ENCODE measurements at places on chromosomes 7 and 10.

DNA sequence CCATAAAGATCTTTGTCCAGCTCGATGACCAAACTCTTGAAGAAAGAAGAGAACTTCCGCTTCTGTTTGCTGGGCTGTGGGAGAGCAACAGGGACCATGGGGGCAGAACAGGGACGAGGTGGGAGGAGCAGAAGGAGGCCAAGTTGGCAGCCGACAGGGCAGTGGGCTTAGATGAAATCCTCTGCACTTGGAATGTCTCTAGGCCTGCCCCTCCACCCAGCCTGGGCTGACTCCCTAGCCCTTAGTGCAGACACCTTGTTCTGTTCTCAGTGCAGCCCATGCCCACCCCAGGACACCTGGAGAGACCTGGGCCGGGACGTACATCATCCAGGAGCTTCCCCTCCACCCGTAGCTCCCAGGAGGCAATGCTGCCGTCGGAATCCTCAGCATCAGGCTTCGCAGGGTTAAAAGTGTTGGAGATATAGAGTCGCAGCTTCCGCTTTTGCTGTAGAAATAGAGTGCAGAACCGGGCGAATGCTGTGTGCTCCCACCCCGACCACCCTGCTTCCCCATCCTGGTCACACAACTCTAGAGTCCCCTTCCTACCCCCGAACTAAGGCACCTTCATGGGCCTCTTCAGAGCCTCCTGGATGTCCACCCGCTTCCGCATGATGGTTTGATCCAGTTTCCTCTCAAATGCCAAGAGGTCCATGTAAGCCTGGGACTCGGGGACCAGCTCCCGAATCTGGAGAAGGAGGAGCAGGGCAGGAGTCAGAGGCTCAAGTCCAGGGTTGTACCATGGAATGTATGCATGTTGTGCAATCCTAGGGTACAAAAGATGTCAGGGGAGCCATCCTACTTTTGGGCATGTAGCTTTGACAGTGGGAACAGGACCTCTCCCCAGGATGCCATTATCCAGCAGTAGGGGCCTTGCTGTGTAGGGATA lies 6.1 kb downstream of the SMARCD3 start:
- DNase-seq: no peak

- DNase-seq: no peak
Measured at GRCh38 chr7:91164506-91164905, 99.7 kb upstream of the FZD1 start.

DNA sequence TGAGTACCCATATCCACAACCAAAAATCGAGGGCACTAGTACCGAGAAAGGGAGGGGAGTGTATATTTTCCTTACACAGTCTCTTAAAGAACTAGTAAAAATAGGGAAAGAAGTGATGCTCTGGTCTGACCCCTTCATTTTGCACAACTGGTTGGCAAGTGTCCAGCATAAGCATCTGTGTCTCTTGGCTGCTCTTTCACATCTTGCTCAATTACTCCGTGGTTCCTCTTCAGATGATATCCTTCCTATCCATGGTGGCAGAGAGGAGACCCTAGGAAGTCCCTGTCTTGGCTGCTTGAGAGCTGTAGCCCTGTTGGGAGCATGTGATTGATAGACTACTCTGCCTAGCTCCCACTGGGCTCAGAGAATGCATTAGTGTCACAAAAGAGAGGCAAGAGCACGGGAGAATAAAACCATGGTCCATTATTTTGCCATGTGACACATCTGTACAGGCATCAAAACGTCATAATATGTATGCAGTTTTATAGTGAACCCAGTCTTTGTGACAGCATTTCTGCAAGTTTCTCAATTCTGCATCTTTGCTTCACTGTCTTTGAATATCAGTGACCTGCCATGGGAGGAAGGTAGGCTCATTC lies 111.8 kb upstream of the ANKRD1 start:
- DNase-seq: peak; percentile 27

DNA sequence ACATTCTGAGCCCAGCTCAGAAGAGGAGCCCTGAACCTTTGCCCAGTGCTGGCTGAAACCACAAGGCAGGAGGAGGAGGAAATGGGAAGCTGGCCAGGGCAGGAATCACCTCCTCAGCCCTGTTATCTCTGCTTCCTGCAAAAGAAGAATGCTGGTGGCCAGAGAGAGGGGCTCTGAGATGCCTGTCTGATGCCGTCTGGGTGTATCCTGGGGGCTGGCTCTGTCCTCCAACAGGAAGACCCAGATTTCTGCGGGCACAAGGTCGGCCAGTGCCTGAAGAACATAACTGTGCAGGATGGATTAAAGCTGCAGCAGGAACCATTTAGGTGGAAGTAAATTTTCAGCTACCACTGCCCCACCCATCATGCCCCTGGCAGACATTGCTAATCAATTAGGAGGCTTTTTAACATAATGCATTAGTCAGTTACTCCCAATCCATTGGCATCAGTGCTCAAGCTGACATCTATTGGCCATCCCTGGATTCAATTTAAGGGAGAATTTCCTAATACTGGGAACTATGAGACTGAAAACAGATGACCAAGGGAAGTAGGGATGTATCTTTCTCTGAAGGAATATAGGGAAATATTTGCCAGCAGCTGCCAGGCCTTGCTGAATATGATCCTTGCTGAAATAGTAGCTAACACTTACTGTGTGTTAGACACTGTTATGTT lies 67.7 kb downstream of the COL13A1 start:
- peak; percentile 23 for DNase-seq

- no peak for DNase-seq
Measured at GRCh38 chr7:2197436-2198155, 35.1 kb downstream of the MAD1L1 start.

DNA sequence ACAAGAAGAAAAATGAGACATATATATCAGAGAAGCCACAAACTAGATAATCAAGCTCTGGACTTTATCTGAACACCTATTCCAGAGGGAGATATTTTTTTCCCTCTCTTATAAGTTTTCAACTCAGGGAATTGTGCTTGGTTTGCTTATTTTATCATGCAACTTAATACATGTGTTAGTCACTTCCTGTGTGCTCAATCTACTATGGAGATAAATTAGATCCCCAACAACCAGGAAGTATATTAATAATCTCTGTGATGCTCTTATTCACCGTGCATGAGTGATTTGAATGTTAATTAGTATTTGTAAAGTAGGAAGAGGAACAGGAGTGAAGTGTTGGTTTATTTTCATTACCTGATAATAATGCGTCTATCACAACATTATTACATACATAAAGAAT lies 38.8 kb upstream of the ZNF365 start:
- DNase-seq: no peak

DNA sequence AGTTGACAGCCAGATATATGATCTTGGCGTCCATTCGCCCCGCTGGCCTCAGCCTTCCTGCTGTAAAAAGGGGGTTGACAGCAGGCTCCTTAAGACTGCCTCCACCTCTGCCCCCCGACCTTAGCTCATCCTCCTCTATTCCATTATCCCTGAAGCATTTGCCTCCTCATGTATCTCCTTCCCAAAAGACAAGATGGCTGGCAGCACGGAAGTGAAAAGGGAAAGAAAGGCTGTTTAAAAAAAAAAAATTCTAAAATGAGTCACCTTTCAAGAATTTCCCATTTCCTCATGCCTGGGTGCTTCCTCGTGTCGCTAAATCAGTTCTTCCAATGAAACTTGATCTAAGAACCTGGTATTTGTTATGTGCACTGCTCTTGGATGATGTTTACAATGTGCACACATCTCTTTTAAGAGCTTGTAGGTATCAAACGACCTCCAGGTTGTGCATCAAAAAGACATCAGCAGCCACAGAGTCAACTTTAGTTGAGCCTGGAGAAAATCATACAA lies 1.7 kb downstream of the SCRN1 start:
- DNase-seq: no peak

DNA sequence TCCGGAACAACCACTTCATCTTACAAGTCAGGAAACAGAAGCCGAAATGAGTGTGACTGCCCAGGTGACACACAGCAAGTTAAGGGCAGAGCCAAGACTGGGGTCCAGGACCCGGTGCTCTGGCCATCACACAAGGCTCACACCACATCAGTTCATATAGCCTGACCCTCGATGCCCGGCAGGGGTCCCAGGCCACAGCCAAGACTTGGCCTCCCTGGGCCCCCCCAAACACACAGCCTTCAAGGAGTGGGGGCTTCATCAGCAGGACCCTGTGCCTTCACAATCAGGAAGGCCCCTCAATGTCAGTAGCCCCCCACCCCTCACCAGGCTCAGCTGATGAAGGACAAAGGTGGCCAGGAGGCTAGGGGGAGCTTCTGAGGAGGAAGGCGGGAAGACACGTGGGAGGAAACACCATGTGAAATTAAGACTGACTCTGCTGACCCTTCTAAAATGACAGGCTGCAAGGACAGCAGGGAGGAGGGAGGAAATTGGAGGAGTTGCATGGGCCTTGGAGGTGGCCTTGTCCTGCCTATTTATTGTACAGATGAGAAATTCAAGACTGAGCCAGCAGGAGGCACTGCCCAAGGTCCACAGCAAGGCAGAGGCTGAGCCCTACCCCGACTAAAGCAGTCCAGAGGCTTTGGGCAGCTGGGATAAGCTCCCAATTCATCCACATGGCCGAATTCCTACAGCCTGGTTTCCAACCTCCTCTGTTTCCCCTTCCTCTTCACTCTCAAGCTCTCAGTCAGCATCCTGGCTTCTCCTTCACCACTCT lies 216.1 kb upstream of the ZMIZ1 start:
- no peak for DNase-seq

- DNase-seq: no peak
Measured at GRCh38 chr7:19146699-19147098, 1.5 kb upstream of the FERD3L start.

- no peak for DNase-seq
Measured at GRCh38 chr7:4629287-4629895, 52.7 kb upstream of the FOXK1 start.

- DNase-seq: no peak
Measured at GRCh38 chr7:140673774-140674155, 1.0 kb downstream of the ADCK2 start.
